ENCODE measurements at places on chromosomes 6 and 20.
A peak's percentile ranks its signal among the peaks of the same experiment; 100 is the strongest.

GRCh38 chr6:162124710-162125435 lies 602.7 kb downstream of the PRKN start:
- no peak for DNase-seq

DNA sequence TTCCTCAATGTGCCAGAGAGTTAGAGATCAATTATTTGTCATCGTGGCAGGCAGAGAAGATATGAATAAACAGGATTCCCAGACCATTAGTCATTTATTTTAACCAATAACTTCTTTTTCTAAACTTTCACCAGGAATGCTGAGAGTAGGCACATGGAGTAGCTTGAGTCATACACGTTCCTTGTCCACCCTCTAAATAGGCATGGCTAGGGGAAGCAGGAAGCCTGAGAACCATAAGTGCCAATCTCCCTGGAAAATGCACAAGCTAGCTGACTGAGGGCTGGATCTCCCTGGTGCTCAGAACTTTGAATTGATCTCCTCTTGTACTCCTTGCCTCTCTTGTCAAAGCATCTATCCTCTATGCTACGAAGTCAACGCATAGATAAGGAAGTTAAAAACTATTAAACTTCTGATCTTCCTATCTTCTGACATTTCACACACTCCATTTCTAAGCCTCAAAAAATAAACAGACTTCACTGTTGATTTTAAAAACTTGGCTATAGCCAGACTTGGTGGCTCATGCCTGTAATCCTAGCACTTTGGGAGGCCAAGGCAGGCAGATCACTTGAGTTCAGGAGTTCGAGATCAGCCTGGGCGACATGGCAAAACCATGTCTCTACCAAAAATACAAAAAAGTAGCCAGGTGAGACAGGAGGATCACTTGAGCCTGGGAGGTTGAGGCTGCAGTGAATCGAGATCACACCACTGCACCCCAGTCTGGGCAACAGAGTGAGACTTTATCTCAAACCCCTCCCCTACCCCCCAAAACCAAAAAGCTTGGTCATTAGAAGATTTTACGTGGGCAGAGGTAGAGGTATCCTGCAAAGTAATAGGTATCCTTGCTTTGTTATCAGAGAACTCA lies 11.8 kb downstream of the ADTRP start:
- DNase-seq: peak; percentile 61

DNA sequence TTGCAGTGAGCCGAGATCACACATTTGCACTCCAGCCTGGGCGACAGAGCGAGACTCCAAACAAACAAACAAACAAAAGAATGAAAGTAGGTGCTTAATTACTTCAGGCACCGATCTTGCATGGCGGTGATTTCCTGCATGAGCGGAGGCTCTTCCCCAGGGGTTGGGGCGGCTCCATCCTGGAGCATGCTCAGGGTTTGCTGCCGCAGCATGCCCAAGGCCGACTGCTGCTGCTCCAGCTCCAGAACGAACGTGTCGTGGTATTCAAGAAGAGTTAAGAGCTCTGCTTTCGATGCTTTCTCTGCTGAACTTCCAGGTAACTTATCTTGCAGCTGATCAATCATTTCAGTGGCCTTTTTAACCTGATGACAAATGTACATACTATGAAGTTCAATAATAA lies 313.8 kb downstream of the SYNE1 start:
- DNase-seq: no peak

GRCh38 chr6:121951918-121952379 lies 447.5 kb upstream of the HSF2 start:
- DNase-seq: no peak

DNA sequence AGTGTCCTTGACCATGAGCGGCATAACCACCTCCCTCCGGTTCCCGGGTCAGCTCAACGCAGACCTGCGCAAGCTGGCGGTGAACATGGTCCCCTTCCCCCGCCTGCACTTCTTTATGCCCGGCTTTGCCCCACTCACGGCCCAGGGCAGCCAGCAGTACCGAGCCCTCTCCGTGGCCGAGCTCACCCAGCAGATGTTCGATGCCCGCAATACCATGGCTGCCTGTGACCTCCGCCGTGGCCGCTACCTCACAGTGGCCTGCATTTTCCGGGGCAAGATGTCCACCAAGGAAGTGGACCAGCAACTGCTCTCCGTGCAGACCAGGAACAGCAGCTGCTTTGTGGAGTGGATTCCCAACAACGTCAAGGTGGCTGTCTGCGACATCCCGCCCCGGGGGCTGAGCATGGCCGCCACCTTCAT lies 4.9 kb downstream of the TUBB1 start:
- no peak for DNase-seq

DNA sequence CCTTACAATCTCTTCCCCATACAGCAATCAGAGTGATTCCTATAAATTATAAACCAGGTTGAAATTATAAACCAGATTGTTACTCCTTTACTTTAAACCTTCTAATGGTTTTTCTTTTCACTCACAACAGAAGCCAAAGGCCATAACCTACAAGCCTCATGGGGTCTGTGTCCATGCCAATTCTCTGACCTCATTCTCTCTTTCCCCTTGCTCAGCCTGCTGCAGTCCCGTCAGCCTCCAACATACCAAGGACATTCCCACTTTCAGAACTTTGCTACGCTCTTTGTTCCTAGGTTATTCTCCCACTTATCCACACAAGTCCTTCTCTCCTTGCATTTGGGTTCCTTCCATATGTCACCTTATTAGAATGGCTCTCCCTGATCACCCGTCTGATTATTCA lies 277.9 kb upstream of the TCF21 start:
- no peak for DNase-seq

DNA sequence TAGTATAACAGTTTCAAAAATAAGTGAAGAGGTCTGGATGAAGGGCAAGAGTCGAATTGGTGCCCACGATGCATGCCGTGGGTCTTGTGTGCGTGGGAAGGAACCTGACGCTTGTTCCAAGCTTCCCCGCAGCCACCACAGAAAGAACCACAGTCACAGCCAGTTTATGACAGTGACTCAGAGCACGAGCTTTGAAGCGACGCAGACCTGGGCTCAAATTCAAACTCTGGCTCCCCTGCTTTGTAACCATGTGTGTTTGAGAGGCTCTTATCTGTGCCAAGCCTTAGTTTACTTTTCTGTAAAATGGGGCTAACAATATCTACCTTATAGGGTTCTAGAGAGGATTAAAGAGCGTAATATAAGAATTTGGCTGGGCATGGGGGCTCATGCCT lies 65.5 kb downstream of the SYNJ2 start:
- no peak for DNase-seq

- no peak for DNase-seq
Measured at GRCh38 chr6:14478381-14479225, 361.0 kb downstream of the CD83 start.

DNA sequence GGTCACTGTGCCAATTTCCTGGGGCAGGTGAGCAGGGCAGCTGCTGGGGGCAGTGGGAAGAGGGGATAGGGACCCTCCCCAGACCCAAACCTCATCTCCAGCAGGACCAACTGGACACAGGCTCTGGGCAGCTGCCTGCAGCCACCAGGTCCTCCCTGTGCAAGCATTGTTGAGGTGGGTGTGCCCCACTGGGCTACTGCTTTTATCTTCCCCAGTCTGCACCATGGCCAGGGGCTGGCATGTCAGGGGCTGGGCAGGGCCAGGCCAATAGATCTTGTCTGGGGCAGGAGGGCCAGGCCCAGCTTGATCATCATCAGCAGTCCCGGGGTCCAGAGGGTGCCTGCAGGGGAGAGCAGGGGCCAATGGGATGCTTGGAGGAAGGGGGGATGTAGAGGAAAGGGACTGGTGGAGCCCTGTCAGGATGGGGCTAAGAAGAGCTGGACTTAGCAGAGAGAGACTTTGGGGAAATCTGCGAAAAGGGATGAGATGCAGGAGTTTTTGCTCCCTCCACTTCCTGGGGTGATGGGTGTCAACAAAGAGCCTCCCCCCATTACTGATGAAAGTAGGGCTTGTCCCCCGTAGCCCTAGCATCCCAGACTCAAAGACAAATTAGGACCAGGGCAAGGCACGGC lies 5.7 kb downstream of the EBF4 start:
- no peak for DNase-seq

DNA sequence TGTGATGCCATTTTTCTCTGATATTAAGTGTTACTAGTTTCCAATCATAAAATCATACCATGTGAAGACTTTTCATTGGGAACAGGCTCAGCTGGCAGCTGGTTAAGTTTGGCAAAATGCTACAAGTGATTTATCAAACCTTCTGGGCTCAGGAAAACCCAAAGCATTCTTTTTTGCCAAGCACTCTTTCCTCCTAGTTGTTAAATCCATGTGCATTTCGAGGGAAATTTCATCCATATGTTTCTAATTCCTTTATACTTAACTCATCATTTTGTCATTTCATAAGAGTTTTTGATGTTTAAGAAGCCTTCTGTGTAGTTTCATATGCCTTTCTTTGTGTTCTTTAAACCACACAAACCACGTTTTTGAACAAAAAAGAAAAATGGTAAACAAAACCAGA lies 217.6 kb upstream of the PDE10A start:
- no peak for DNase-seq

GRCh38 chr20:49445176-49445575 lies 37.3 kb downstream of the KCNB1 start:
- no peak for DNase-seq

Measured in PC-9 (cell line).